Stimulated activated CD4-positive, alpha-beta T cell treated with anti-CD3 and anti-CD28 coated beads, TNF-alpha, amount 100 ng/mL, for 48 hours (primary cell): ENCODE measurements at places on chromosomes 13 and 19.
A peak's percentile ranks its signal among the peaks of the same experiment; 100 is the strongest.

- DNase-seq = no peak
Measured at GRCh38 chr19:49930483-49931011, 1.2 kb upstream of the NUP62 start.

GRCh38 chr19:7901337-7901736, 2.3 kb upstream of the MAP2K7 start:
- no peak for DNase-seq

GRCh38 chr13:99425485-99426341, 75.6 kb upstream of the TM9SF2 start:
- DNase-seq = no peak

DNA sequence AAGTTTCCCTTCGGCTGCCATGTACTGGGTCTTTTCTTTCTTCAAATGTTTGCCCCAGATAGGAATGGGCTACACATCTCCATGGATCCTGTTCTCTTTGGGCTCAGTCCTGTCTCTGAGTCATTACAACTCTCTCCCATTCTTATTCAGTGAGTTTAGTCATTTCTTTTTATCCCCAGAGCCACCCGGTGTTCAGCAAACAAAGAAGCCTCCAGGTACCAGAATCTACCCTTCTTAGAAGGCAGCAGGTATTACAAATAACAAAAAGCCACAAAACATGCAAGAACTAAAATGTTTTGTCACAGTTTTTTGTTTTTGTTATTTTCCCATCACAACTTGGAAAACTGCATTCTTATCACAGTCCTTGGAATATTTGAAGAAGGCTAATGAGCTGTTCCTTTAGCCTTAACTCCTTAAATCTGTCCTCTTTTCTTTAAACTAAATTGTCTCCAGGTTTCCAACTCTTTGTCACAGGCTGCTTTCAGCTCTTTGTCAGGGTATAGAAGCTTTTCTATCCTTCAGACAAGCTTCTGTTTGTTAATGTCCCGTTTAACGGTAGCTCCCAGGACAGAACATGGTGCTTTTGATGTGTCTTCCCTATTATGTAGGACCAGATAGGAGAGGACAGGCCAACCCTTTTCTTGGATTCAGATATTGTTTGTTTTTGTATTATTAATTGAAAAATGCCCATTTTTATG, 215.5 kb upstream of the HTR2A start:
- no peak for DNase-seq

GRCh38 chr19:27673986-27674385, 1539.0 kb downstream of the UQCRFS1 start:
- DNase-seq = no peak

GRCh38 chr19:35055715-35056179, 14.2 kb downstream of the HPN start:
- DNase-seq = no peak

DNA sequence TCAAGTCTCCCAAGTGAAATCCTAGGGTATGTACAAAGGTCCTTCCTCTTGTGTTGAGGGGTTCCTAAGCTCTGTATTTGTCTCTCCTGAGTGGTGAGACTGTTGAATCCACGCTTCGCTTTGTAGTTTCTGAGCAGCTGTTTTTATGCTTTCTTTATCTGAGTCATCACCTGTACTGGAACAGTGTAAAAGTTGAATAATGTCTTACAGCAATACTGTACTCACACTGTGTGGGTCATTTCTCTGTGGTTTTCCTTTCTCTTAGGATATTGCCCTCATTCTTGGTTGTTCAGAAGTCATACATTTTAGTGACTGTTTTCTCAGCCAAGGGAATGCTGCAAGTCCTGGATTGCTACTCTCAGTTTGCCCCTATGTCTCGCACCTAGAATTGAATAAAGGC, 1596.6 kb downstream of the SLITRK5 start:
- DNase-seq = no peak

DNA sequence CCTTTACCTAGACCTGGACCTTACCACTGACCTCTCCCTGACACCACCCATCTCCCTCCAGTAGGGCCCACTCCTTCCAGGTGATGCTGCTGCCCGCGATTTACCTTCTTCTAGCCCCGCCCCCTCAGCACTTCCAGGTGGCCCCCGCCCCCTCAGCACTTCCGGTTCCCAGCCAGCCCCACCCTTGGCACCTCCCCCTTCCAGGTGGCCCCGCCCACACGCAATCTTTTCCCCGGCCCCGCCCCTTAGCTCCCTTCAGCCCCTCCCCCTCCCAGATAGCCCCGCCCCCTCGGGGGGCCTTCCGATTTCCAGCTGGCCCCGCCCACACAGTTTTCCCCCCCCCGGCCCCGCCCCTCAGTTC, 586 bp downstream of the LIG1 start:
- peak; percentile 82 for DNase-seq

DNA sequence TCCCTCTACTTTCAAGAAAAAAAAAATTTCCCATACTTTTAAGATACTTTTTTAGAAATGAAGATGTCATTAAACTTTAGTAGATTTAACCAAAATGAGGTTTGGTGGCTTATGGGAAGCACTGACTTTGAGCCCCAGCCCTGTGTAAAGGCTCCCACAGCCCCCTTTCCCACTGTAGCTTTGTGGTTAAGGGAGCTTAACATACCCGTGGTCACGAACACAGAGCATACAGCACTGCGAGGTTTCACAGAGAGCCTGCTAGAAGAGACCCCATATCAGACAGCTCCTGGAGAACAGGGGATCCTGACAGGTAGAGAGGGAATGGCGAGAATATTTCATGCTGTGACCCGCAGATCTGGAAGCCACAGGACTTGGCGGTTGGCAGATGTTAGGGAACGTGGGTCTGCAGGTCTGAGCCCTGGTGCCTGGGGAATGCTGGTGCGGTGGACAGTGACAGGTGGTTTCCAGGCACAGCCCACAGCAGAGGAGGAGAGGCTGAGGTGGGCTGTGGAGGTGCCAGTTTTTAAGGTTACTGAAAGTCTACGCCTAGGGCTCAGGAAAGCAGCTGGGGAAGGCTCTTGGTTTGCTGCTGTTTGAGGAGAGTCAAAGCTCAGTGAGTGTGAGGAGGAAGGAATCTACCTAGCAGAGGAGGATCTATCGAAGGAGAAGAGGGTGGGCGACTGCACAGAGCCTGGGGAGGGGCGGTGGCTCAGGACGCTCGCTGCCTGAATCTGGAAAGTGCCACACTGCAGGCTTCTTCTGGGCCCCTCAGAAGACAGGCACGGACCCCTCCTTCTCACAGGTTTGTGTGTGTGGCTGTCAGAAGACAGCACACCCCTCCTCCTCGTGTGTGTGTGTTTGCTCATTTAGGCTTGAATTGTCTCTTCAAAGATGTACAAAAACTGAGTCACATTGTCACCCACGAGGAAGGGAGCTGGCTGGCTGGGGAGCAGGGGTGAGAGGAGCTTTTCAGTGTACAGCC, 49.9 kb downstream of the SLC7A9 start:
- DNase-seq = no peak

DNA sequence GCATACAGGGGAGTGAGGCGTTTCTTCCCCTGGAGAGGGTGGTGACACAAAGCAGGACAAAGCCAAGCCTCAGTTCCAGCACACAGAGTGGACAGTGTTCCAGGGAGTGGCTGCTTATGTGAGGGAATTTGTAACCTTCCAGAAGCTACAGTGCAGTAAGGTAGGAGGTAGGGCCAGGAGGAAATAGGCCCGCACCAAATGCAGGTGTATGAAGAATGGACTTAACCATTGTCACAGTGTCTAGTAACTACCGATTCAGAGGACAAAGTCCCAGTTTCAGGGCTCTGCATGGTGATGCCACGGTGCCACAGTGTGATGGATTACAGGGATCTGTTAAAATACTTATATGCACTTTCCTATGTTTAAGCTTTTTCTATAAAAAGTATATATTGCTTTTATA, 135.3 kb downstream of the ZIC5 start:
- DNase-seq = no peak

DNA sequence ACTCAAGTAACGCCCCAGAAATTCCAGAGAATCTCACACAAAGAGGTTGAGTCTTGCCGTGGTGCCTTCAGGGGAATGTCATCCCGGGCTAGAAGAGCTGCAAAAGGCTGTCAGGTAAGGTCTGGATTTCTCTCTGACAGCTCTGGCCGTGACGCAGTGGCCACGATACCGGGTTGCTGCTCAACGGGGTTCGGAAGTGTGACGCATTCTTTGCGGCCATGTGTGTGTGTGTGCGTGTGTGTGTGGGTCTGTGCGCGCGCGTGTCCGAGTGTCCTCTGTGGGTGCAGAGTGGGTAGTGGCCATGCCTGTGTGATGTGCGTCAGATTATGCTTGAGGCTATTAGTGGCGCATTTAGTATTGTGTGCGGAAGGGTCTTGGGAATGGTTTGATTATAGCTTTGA, 306 bp downstream of the ZNF540 start:
- DNase-seq = peak; percentile 14

GRCh38 chr19:4376028-4376670, 24.2 kb downstream of the SH3GL1 start:
- DNase-seq = no peak

DNA sequence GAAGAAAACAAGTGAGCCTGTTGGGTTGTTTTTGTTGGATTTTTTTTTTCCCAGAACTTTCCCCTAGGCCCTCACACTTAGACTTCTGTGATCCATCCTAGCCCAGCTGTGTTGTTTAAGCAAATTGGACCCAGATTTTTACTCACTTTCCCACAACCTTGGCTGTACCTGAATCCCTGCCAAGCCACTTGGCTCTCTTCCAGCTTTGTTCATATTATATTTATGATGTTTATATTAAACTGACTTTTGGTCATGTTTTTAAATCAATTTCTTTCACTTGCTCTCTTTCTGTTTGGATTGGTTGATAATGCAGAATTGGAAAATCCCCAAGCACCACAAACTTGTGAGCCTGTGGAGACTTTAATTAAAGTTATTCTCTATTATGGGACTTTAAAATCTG, 16.6 kb downstream of the OLFM4 start:
- DNase-seq = no peak

- DNase-seq = no peak
Measured at GRCh38 chr19:11494634-11495285, 10.9 kb downstream of the ZNF653 start.

- DNase-seq = no peak
Measured at GRCh38 chr19:33032218-33032781, 32.4 kb downstream of the RHPN2 start.

- peak; percentile 21 for DNase-seq
Measured at GRCh38 chr13:67224148-67224846, 5.8 kb downstream of the PCDH9 start.

GRCh38 chr19:8363803-8364771, at the start of gene ANGPTL4:
ANGPTL4 (plus strand) TSS chr19:8364155; CDS start chr19:8364322, 167 bp downstream.
- peak; percentile 38 for DNase-seq

DNA sequence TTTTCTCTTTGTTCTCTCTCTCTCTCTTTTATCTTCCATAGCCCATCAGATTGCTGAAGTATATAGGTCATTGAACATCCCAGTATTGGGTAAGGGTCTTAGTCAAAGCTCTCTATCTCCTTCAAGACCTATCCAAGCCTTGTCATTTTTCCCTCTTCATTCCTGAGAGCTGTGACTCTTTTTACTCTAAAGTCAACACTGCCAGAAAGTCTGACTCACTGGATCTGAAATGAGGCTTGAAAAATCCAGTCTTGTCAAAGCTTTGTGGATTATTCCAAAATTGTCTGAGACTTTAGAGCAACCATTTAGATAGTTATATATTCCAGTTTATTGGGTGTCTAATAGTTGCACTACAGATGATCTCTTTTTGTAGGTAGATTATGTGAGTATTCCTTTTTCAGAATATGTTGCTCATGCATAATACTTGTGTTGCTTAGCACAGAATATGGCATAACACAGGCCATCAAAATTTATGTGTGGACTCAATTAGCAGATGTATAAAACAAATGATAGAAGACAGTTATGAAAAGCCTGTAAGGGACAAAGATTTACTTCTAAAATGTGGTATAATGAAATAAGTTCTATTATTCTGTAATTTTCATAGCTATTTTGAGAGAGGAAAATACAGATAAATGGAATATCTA, 389.3 kb upstream of the PCDH9 start:
- DNase-seq = no peak

GRCh38 chr19:15453091-15453578, 3.4 kb upstream of the WIZ start:
- DNase-seq = no peak

- no peak for DNase-seq
Measured at GRCh38 chr19:41694196-41694595, 6.1 kb upstream of the CEACAM7 start.

- no peak for DNase-seq
Measured at GRCh38 chr13:66807251-66807650, 422.9 kb downstream of the PCDH9 start.
